RPMI7951 (cell line): ENCODE measurements at places on chromosomes 1 and 21.

DNA sequence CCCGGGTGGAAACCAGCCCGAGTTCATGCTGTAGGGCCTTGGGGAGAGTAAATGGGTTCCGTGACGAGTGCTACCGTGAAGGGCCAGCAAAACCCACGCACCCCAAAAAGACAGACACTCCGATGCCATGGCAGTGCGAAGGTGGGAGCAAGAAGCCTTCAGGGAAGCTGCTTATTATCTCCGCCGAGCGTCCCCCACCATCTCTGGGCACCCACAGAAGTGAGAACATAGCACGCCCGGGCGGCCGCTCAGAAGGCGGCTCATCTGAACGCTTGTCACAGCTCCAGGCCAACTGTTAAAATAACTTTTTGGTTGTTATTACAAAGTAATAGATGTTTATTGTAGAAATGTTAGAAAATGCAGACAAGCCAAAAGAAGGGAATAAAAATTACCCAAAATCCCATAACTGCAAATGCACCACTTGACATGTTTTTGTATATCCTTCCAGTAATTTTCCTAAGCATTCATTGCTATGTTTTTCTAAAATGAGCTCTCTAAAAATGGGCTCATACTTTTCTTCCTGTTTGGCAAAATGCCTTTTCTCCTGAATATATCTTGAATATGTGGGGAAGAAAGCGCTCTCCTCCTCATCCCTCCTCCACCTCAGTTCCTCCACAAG is 234.9 kb downstream of the NPHP4 start:
- DNase-seq, result no peak

GRCh38 chr1:65490231-65491009 is 70.0 kb downstream of the LEPR start:
- no peak for DNase-seq

DNA sequence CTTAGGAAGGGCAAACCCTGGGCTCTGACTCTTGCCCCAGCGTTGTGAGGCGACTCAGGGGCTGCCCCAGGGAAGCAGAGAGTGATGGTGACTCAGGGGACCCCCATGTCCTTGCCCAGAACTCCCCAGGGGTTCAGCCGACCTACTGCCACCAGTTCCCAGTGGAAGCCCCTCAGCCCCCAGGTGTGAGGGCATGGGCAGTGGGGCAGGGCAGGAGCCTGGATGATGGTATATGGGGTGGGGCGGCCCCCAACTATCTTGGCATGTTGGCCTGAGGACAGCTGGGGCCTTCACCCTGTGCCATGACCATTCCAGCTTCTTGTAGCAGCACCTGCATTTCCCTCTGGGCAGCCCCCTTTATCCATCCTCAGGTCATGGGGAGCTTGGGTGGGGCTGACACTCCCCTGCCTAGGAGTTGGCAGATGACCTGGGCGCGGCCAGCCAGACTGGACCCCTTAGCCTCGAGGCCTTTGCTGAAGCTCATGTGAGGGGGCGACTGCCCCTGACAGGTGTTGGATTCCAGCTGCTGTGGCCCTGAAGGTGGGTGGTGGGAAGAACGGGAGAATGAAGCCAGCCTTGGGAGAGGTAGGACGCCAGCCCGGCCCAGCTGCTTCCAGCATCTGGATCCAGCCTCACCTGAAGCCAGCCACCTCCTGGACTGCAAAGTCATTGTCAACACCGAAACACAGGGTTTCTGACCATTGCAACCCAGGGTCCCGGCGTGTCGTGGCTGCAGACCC is 1.8 kb upstream of the FNDC10 start:
- DNase-seq, result no peak

- peak; percentile 23 for DNase-seq
Observed at GRCh38 chr1:199404976-199405375, 622.5 kb upstream of the NR5A2 start.

DNA sequence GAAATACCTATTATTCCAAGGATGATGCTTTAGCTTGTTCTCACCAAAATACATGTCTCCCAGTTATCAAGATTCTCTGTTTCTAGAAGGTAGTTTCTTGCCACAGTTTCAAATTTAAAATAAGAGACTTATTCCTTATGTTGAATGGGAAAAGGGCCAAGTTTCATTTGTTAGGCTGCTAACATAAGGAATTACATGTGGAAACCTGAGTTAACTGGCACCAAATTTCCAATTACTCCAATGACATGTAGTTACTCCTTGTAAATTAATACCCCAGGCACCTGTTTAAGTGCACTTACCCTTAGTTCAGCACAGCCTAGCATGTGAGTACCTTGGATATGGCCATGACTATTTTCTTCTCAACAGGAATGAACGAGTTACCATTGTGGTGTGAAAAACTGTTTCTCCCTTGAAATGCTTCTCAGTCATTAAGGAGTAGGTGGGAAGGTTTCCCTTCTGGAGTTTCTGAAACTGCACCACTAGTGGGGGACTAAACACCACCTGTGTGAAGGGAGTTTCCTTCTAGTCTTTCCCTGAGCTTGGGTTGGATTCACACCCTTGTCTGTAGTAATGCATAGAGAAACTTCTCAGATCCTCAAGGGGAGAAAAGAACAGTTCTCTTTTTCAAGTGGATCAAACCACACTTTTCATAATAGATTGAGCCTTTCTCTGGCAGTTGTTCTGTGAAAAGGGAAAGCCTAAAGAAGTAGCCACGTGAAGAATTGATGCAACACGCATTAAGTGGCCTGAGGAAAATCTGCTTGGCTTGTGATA is 32.3 kb upstream of the LRRC8C start:
- no peak for DNase-seq
